ENCODE measurements at places on chromosomes 3 and 15.

DNA sequence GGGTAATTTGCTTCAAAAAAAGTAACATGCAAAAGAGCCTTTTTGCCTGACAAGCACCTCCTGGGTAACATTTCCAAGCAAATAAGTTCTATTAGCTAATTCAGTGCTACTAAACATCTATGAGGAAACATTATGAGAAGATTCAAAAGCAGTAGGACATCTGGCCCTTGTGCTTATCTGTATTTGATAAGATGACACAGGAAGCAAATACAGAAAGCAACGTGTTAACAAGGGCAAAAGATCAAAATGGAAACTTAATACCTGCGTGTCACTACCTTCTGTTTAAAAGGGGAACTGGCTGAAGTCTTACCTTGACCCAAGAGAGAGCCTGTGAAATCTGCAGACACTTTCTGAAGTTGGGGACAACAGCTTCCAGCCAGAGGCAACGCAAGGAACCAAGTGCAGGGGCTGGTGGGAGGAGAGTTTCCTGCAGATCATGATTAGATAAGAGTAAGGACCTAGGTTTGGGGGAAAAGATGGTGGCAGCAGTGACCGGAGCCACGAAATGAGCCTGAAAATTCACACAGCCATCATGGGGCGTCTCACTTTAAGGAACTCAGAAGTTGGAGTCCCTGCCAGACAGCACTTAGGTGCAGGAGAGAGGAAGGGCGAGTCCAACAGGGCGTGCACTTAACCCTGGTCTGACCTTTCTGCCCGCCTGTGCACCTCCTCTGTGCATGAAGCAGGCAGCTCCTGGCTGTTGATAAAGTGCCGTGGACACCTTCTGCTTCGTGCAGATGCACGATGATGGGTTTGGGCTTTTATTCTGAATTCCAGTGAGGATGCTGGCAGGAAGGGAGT, 153.6 kb upstream of the BHLHE40 start:
- DNase-seq = no peak

DNA sequence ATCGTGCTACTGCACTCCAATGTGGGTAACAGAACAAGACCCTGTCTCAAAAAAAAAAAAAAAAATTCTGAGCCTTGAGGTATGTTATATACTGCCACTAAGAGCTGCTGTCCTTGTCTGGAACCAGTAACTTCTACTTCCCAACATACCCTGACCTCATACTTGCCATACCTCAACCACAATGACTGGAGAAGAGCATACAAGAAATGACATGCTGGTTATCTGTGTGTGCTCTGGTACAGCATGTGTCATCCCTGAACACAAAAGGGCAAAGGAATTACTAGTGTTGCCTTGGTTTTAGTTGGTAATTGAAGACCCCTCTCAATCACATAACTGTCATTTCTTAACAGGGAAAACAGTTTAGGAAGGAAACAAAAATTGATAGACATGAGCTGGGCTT, 54.5 kb downstream of the MRPS25 start:
- DNase-seq = no peak

DNA sequence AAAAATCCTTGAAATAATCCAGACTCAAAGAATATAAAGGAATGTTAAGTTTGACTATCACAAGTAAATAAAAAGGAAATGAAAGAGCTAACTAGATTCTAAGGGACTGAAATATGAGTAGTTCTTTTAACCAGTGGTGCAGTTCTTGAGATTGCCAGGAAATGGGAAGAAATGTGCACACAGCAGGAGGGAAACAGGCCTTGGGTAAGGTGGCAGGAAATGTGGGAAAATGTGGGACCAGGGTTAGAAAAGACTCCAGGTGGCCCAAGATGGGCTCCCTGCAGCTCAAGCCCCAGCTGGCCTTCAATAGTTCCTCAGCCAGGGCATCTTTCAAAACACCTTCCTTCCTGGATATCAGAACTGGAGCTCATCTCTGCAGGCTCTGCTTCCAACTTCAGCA, 181.3 kb downstream of the ISL2 start:
- DNase-seq = no peak

- DNase-seq = no peak
These were observed 98.2 kb downstream of the OSBPL10 start for GRCh38 chr3:31882895-31883294.

DNA sequence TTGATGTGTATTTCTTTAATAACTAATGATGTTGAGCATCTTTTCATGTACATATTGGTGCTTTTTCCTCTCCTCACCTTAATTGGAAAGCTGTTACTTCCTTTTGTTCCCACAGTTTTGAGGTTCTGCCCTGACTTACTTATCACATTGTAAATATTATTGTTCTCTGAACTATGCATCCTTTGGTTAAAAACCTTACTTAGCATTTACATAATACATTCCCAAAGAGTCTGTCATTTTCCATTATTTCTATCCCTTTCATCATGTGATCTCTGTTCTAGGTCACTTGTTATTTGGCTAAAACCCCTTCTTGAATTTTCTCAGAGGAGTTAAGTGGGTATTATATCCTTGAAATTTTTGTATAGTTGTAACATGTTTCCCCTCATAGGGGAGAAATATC, 33.0 kb downstream of the SLC12A6 start:
- DNase-seq = peak; percentile 45

DNA sequence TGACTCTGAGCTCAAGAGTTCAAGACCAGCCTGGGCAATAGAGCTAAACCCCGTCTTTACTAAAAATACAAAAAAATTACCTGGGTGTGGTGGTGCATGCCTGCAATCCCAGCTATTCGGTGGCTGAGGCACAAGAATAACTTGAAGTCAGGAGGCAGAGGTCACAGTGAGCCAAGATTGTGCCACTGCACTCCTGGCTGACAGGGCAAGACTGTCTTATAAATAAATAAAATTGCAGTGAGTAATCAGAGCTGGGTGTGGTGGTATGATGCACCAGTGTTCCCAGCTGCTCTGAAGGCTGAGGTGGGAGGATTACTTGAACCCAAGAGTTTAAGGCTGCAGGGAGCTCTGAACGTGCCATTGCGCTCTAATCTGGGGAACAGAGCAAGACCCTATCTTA, 55.9 kb upstream of the GCNT3 start:
- no peak for DNase-seq

Measured in AG04449 (cell line).